ENCODE measurements at places on chromosomes 5 and 9.

DNA sequence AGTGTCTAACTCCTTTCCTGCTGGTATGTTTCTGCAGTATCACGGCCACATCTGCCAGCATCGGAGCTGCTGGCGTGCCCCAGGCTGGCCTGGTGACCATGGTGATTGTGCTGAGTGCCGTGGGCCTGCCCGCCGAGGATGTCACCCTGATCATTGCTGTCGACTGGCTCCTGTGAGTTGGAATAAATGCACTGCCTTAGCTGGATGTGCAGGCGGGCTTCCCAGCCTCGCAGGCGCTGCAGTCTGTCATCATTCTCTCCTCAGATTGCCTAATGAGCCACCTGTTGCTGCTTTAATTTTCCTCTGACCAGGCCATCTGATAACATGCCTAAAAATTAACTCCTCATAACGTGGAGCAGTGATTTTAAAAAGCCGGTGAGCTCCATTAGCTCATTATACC lies 79.1 kb upstream of the PLPP6 start:
- DNase-seq: no peak

DNA sequence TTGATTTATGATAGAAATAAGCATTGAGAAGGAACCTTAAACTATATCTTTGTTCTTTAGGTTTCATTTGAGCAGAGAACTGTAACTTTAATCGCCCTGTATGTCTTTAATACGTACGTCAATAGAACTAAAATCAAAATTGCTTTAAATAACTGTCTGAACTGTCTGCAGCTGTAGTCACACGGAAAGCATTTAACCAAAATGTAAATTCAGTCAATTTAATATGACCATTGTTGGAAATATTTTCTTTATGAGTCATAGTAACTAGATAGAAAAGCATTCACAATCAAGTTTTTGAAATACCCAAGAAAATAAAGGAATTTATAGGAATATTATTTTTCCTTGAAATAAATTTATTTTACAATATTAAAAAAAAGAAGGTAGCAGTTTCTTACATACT lies 157.1 kb upstream of the CDH6 start:
- DNase-seq: no peak

- DNase-seq: no peak
Measured at GRCh38 chr5:172669386-172670004, 28.4 kb downstream of the NEURL1B start.

DNA sequence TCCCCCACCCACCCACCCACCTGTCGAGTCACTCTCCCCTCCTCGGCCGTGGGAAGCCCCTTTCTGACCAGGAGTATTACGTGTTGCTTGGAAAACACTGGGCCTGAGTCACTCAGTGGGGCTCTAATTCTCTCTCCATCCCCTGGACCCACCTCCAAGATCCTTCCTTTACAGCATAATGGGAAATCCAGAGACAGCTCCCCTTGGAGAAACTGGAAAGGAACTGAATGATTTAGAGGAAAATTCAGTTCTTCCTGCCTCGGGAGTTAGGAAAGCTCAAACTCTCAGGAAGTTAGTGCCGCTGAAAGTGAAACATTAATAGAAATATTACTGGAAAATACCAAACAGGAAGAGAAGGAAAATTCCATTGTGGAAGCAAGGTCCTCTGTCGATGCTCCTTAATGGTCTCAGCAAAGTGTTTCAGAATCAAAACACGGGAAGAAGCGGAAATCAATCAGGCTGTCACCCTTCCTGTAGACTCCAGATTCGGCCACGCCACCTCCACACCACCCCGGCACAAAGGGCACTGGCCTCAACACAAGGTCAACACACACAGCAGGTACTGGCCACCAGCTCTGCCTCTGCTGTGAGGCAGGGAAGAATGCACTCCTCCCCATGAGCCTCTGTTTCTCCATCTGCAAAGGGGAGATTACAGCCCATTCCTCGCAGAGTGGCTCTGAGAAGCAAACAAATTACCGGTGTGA lies 9.6 kb downstream of the SHB start:
- no peak for DNase-seq

DNA sequence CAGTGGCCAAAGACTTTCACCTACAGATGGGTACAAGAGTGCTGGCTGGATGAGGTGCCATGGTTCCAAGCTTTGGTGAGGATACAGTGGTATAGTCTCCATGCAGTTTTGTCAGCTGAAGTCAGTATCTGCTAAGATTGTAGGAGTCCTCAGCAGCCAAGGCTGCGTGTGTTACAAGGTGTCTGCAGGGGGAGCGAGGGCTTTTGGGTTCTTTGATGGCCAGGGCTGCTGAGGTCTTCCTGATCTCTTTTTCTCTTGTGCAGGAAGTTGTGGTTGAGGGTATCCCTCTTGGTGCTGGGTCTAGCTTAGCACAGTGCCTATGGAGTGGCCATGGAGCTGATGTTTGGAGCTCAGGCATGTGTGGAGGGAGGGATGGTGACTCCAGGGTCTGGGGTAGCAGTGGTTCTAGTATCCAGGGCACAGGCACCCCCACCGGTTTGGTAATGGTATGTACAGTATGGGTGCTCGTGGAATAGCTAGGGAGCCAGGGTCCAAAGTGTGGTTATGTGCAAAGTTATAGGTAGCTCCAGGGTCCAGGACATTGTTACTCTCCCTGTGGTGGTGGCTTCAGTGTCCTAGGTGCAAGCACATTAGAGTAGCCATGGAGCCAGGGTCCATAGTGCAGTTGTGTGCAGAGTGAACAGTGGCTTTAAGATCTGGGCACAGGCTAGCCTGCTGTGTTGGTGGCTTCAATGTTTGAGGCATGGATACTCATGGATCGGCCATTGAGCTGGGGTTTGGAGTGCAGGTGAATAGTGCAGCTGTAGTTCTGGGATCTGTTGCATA lies 36.7 kb downstream of the CNTLN start:
- no peak for DNase-seq

GRCh38 chr5:17383526-17383925 lies 114.5 kb upstream of the TAF11L2 start:
- DNase-seq: no peak

GRCh38 chr5:170176916-170177315 lies 55.9 kb upstream of the C5orf58 start:
- DNase-seq: no peak

- no peak for DNase-seq
Measured at GRCh38 chr5:158979749-158980521, 119.8 kb downstream of the EBF1 start.

- DNase-seq: no peak
Measured at GRCh38 chr9:136748201-136748600, at the start of gene LCN6. LCN6 (minus strand) TSS chr9:136748525; CDS start chr9:136748483, 42 bp downstream.

DNA sequence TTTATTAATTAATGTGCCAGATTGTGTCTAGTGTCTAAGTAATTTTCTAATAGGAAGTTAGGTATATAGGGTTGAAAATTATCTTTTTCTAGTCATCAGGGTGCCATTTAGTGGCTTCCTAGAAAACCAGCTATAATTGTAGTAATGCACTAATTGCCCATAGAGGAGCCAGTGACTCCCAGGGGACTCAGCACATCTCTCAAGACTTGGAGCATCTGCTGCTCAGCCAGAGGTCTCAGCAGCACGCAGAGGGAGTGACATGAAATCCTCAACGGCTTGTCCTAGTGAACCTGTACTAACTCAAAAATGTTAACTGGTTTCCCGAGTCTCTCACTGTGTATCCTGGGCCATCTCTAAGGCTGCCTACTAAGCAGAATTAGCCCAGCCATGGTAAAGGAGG lies 78.2 kb upstream of the MAN2A1 start:
- no peak for DNase-seq

DNA sequence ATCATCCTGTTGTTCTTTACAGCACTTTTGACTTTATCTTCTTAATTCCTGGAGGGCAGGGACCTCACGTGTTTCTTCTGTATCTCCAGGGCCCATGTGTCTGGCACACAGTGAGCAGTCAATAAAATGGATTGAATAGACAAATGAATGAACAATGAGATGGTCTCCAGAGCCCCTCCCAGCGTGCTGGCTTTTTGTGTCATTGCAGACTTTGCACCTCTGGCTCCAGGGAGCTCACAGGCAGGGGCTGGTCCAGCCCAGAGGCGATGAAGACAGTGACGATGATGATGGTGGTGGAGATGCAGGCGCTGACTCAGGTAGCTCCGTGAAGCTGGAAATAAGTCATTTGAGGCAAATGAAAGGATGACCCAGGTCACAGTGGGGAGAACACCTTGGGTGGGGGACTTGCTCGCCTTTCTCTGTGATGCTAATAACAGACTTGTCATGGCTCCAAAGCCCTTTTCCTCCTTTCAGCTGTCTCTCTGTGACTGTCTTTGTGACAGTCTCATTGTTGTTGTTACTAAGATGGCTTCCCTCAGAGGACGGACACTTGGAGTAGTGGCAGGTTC lies 30.4 kb upstream of the FABP6 start:
- no peak for DNase-seq

DNA sequence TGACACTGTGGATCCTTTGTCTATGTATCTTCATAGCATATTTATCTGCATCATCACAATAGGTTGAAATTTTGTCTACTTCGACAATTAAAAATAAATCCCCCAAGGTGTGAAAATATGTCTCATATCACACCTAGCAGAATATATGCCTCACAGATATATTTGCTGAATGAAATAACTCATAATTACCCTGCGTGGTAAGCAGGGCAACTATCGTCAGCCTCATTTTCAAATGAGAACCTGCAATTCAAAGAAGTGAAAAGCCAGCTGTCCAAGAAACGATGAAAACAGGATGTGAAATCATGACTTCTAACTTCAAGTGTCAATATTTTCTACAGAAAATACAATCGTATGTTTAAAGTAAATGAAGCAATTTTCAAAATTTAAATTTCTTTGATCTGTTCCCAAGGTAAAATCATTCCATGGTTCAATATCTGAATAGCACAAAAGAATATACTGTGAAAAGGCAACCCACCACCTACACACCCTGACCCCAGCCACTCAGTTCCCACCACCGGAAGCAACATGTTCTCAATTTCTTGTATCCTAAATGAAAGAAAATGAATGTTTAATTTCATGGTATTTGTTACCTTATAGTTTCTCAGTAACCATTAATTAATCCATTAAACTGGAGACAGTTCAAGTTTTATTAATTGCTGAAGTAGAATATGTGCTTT lies 57.1 kb downstream of the TBCA start:
- DNase-seq: no peak

DNA sequence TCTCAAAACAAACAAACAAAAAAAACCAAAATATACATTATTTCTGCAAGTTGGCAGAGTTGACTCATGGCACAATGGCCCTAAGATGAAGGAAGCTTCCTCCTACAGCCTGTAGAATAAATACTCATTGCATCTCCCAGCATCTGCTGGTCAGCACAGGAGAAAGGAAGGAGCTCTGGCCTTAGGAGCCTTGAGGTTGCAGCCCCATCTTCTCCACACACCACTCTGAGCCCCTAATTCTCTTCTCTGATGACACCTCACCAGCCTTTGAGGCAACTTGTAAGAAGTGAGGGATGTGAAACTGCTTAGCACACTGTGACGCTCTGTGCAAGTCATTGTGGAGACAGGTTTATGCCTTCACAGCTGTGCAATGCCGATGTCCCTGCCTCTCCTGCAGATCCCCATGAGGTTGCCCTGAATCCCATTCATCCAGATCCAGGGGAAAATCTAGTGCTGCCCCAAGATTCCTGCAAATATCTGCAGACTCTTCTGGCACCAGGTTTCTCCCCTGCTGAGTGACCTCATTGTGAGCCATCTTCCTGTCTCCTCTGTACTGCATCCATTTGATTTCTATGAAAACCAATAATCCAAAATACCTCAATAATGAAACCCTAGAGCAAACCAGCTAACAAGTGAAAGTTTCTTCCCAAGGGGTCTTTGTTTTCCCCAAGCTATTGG lies 65.3 kb upstream of the TGFBR1 start:
- DNase-seq: no peak

GRCh38 chr5:67333171-67333570 lies 136.6 kb upstream of the CD180 start:
- DNase-seq: no peak

GRCh38 chr5:165003283-165003682 lies 1497.9 kb downstream of the MAT2B start:
- no peak for DNase-seq

GRCh38 chr9:88898039-88898720 lies 93.1 kb upstream of the S1PR3 start:
- no peak for DNase-seq

DNA sequence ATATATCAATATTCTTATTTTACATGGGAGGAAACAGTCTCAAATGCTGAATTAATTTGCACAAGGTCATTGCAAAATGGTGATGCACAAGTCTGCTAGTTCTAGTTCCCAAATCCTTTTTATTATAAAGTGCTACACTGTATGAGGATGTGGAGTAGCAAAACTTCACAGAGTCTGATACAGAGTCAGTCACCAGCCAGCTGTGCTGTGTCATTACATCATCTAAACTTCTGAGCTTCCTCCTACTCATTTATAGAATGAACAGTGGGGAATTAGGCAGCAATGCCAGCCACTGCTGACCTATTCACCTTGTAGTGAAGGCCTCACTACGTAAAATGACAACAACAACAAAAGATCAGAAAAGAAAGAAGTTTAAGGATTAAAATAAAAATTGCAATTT lies 357.8 kb downstream of the TMEM167A start:
- no peak for DNase-seq

GRCh38 chr5:92676215-92677165 lies 904.5 kb downstream of the NR2F1-AS1 start:
- no peak for DNase-seq

GRCh38 chr9:127159325-127159801 lies 36.9 kb upstream of the ANGPTL2 start:
- DNase-seq: no peak

DNA sequence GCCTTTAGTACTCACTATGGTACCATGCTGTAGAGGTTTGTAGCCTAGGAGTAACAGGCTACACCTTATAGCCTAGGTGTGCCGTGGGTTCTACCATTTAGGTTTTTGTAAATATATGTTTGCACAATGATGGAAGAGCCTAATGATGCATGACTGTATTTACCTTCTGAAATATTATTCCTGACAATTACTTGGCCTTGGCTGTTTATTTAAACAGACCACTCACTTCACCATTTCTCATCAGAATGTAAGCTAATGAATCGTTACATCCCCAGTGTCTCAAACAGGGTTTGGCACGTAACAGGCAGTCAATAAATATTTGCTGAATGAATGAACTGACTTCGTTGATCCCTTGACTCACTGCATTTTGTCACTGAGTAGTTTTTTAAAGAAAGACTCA lies 93.1 kb downstream of the MED27 start:
- no peak for DNase-seq

Measured in skeletal muscle cell (primary cell).